Adipocyte (in vitro differentiated cells): ENCODE measurements at places on chromosomes 1 and 21.
A peak's percentile ranks its signal among the peaks of the same experiment; 100 is the strongest.

DNA sequence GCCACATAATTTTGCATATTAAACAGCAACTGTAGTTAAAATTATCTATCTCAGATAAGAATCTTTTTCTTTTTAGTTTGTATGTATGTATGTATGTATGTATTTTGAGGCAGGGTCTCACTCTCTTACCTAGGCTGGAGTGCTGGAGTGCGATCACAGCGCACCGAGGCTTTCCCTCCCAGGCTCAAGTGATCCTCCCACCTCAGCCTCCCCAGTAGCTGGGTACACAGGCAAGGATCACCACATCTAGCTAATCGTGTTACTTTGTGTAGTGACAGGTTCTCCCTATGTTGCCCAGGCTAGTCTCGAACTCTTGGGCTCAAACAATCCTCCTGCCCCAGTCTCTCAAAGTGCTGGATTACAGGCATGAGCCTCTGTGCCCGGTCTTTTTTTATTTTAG is 30.5 kb upstream of the PUM1 start:
- DNase-seq: no peak

GRCh38 chr1:14103878-14104430 is 404.0 kb downstream of the PRDM2 start:
- no peak for DNase-seq

- no peak for DNase-seq
Measured at GRCh38 chr1:20476265-20477038, 9.6 kb downstream of the CAMK2N1 start.

DNA sequence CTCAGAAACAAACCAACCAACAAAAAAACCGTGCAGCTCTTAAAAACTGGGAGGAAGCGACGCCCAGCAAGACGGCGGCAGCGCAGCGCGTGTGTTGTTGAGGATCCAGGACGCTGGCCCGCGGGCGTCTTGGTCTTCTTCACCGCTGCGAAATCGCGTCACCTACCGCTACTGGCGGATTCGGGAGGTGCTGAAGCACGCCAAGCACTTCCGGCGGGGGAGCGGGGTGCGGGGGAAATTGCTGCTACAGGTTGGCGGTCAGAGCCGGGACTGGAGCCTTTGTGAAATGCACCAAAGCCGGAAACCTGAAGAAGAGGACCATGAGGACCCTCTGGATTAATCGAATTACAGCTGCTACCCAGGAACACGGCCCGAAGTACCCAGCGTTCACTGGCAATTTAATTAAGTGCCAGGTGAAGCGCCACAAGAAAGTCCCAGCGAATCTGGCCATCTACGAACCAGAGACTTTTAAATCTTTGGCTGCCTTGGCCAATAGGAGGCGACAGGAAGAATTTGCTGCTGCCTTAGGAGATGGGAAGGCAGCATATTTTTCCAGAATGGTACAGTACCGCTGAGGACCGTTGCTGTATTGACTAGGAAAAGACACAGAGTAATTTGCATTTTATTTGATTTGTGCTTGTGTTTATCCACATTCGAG is 11.9 kb upstream of the RIPPLY3 start:
- no peak for DNase-seq

DNA sequence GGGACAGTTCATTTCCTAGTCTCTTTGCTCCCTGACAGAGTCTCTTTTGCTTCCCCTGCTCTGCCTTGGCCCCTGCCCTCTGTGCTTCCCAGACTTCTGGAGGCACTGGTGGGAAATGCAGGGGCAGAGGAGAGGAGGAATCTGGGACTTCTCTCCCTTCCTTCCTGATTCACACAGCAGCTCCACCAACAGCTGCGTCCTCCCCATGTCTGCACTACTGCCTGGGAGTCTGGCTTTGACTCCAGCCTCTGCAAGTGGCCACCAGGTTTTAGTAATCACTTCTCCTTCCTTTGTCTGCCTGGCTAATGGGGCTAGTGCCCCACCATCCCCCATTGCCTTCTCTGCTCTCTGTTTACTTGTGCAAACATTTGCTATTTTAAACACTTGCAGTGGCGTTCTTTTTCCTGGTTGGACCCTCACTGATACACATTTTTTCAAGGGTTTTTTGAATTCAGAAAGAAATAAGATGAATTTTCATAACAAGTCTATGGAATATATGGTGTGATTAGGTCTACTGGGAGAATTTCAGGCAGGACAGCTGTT is 21.9 kb downstream of the FASLG start:
- no peak for DNase-seq

GRCh38 chr1:115440733-115441132 is 102.7 kb upstream of the NGF start:
- DNase-seq: no peak

DNA sequence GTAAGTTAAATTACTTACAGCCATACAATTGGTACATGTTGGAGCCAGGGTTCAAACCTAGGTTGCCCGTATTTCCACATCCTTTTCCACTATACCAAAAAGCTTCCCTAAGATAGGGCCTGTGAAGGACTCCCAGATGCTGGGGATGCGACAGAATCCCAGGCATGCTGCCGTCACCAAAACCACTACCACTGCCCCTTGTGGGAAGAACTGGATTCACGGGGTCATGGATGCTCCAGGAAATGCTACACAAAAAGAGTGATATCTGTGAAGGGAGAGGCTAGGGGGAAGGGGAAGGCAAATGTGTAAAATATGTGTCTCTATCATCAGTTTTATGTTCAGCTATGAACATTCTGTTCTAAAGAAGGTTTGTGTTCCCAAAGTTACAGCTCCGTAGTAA is 133.9 kb upstream of the IVNS1ABP start:
- DNase-seq: no peak

- DNase-seq: peak; percentile 3
Measured at GRCh38 chr1:49106445-49106844, 329.8 kb upstream of the BEND5 start.

GRCh38 chr1:217018648-217019047 is 295.4 kb upstream of the ESRRG start:
- no peak for DNase-seq

DNA sequence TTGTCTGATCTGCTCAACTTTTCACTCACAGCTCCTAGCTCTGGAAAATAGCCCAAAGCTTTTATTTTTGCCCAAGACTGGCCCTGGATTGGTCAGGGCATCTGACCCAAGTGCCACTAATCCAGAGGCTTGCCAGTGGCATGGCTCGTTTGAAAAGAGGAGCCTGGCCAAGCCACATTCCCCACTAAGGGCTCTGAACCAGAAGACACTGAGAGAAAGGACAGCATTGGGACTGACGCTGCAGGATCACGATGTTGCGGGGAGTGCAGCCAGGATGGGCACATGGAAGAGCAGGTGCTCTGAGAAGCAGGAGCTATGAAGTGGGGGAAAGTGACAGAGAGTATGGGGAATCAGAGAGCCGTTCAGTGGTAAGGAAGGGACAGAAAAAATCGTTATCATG is 44.9 kb upstream of the TSPAN2 start:
- no peak for DNase-seq

DNA sequence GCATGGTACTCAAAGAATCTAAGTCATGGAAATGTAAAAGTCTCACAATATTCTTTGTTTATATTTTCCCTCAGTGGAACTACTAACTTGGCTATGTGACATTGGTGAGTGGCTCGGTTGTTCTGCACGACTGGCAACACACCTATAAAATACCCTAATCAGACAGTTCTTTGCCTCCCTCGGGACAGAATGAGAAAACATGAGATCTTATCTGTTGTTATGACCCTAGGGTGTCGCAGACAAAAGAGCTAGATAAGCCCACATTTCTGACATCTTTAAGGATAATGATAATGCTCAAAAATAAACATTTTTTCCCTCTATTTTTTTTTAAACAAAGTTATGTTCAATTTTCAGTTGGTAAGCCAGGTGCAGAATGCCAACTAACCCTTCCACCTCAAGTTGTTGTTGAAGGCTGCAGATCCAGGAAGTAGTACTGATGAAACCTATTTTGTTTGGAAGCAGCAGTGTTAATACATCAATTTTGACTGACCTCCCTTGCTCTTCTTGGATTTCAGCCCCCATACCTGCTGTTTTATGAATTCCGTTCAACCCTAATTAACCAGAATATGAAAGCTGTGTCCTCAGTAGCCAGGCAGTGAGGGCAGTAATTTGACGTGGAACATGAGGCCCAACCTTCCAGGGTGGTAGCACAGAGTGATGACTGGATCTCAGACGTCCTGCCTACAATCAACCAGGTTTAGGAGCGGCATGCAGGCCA is 108.7 kb upstream of the DUSP10 start:
- no peak for DNase-seq

DNA sequence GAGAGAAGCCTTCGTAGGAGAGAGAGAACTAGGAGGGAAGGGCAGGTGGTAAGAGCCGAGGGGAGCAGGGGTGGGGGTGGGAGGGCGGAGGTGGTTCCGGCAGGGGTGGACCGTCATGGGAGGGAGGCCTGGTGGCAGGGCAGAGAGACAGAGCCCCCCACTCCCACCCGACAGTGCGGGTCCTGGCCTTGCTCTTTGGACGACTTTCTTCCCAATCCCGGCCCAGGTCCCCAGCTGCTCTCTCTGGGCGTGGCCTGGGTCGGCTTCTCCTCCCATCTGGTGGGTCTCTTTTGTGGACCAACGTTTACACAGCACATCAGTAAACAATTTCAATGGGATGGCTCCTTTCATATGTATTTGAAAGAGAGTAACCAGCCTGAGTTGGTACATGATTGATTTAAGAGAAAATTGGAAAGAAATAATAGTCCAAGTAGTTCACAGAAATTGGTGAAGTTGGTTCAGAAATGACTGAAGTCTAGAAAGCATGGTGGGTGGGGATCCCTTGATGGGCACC is 56.9 kb downstream of the LDLRAD2 start:
- no peak for DNase-seq

DNA sequence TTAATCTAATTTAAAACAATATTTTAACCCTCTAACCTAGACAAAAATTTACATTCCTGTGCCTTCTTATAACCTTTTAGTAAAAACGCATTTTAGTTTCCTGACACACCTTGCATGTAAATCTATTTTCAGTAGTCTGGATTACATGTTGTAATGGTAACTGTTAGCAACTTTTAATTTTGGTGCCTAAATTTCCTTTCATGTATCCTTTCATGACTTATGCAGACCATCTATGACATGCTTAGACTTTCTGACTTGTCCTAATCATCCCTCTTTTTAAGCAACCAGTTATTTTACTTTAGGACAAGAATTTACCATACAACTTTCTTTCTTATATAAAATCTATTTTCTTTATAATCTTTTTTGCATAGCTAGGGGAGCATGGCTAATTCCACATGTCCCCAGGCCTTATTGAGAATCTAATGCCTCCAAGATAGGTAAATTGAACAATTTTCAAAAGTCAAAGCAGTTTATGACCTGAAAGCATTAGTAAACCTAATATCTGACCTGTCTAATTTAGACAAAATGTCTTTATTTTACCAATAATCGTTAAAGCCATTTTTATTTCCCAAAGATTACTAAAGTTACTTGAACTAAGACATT is 57.5 kb upstream of the IL12RB2 start:
- DNase-seq: no peak

- DNase-seq: no peak
Measured at GRCh38 chr1:198408716-198409115, 131.8 kb downstream of the ATP6V1G3 start.

DNA sequence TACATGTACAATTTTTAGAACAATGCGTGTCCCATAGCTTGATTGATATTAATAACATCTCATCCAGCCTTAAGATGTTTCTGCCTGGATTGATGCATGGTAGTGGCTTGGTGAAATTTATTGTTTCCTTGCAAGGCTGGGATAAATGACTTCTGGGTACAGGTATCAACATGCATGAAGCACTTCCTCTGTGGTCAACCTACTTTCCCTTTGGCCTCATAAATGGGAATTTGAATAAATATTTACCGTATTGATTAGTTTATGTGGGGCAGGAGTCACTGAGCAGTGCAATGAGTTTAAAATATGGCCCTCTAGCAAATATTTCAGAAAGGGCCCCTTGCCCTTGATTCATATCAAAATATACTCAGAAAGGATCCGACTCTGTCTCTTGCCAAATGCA is 83.9 kb upstream of the KCNE2 start:
- DNase-seq: no peak

- no peak for DNase-seq
Measured at GRCh38 chr1:213103377-213104306, 52.6 kb downstream of the RPS6KC1 start.

DNA sequence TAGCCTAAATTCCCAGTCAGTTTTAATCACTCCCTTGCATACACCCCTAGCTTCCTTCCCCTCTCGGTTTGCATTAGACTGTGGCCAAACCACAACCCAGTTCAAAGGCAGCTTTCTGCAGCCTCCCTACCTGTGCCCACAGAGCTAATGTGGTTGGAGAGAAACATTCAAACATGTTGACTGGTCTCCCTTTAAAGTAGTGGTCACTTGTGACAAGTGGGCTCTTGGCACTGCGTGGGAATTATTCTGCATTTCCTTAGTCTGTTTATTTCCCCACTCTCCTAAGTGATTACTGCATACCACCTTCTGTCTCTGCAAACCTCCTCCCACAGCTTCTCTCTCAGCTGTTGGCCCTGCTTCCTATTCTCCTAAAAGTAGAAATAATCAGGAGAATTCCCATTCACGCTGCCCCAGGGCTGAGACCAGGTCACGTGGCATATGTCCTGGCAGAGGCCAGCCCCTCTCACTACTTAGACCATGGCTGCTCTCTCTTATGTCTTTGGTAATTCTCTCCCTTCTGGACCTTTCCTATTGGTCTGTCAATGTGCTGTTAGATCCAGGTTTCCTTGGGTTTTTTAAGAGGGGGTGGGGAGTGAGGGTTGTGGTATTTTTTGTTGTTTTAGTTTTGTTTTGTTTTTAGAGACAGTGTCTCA is 38.4 kb upstream of the CD101 start:
- no peak for DNase-seq

DNA sequence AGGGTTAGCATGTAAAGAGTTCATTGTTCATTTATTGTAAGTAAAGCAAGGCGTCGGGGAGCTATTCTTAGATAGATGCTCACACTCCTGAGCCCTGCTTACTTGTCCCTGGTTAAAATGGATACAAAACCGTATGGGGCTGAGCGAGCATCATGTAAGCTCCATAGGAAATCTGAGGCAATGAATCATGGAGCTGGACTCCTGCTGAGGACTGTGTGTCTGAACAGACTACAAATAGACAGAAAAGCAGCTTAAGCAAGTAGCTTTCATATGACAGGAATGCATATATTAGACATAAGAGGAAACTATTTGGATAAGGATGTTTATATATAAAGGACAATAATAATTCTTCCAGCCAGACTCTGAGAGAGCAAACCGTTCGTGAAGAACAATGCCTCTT is 604.9 kb upstream of the PTBP2 start:
- peak; percentile 6 for DNase-seq

DNA sequence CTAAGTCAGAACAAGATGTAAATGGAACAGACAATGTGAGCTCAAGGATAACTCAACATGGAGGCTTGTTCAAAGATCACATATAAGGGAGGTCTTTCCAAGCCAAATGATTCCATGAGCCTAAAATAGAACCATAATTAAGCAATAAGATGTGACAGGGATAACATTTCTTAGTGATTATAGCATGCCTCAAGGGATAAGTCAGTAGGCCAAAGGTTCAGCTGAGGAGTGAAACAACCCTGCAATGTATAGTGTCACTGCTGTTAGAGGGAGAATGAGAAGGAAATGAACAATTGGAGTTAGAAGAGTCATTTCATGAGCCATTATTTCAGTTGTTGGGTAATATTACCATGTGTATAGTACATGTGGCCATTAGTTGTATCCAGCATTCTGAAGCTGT is 25.0 kb downstream of the GORAB start:
- DNase-seq: peak; percentile 59

- DNase-seq: no peak
Measured at GRCh38 chr1:38284953-38285352, 238.4 kb upstream of the POU3F1 start.

- DNase-seq: peak; percentile 66
Measured at GRCh38 chr1:109649491-109649914, 6.4 kb upstream of the GSTM4 start.
